ENCODE measurements at places on chromosomes 5 and 9.

DNA sequence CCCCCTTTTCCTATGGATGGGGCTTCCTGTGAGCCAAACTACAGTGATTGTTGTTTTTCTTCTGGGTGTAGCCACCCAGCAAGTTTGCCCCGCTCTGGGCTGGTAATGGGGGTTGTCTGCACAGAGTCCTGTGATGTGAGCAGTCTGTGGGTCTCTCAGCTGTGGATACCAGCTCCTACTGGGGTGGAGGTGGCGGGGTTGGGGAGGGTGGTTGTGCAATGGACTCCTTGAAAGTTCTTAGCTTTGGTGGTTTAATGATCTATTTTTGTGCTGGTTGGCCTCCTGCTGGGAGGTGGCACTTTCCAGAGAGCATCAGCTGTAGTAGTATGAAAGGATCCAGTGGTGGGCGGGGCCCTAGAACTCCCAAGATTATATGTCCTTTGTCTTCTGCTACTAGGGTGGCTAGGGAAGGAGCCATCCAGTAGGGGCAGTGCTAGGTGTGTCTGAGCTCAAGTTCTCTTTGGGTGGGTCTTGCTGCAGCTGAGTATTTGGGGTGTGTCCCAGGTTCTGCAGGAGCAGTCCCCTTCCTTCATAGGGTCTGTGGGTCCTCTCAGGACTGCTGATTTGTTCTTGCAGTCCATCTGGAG lies 275.6 kb upstream of the PAPPA start:
- DNase-seq = no peak

DNA sequence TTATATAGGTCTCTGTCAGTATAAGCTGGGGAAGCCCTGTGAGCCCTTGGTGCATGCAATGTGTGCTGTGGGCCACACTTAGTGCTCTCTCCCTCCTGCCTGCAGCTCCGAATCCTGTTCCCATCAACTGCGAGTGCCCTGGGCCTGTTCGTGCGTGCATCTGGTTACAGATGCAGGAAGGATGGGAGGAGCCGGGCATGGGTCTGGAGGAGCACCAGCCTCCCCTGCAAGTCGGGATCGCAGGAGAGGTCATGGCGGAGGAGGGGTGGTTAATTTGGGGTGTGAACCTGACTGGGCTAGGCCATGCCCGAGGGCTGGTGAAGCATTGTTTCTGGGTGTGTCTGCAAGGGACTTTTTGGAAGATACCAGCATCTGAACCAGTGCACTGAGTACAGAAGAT lies 274.6 kb upstream of the IRX4 start:
- no peak for DNase-seq

DNA sequence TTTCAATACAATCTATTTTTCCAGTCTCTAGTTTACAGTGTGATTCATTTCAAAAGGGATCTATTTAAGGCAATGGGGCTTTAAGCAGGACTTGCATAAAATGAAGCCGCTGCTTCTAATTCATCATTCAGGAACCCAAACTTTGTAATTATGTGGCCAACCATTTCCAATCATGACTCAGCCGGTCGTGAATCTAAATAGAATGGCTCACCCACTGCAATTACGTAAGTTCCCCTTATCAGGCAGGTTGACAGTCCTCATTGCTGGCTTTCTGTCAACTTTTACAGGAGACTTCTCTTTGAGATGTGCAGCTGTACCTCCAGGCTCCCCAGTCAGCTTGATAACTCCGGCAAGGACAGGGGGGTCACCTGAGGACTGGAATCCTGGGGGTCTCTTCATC lies 152.8 kb upstream of the DAP start:
- peak; percentile 7 for DNase-seq

DNA sequence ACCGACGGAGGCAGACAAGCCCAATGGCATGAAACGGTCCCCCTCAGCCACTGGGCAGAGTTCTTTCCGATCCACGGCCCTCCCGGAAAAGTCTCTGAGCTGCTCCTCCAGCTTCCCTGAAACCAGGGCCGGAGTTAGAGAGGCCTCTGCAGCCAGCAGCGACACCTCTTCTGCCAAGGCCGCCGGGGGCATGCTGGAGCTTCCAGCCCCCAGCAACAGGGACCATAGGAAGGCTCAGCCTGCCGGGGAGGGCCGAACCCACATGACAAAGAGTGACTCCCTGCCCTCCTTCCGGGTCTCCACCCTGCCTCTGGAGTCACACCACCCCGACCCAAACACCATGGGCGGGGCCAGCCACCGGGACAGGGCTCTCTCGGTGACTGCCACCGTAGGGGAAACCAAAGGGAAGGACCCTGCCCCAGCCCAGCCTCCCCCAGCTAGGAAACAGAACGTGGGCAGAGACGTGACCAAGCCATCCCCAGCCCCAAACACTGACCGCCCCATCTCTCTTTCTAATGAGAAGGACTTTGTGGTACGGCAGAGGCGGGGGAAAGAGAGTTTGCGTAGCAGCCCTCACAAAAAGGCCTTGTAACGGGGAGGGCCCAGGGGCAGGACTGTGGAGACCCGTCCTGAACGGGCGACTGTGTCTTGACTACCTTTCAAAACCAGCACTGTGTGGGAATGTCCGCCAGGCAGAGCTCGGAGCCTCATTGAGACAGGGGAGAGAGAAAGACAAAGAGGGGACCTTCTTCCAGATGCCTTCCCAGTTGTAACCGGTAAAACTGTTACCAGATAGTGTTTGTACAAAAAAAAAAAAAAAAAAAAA lies 29.9 kb downstream of the CD180 start:
- DNase-seq = peak; percentile 24

- no peak for DNase-seq
Measured at GRCh38 chr5:75993183-75993582, 90.0 kb upstream of the SV2C start.

DNA sequence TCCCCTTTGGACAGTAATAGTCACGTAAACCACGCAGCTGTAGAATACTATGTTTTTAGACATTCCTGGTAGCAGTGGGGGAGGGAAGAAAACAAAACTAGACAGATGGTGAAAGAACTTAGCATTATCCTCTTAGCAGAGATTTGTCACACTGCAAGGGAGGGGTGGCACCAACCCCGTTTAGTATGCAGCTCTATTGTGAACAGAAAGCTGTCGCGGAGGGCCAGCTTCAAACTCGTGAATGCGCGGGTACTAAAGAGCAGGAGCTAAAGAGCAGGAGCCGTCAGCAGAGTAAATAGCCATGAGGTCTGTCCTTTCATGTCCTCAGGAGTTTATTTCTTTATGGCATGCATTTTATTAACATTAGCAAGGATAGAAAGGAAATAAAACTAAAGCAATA lies 141.9 kb upstream of the SLC12A2 start:
- DNase-seq = peak; percentile 50

GRCh38 chr5:134099288-134099872 lies 15.1 kb upstream of the TCF7 start:
- no peak for DNase-seq

DNA sequence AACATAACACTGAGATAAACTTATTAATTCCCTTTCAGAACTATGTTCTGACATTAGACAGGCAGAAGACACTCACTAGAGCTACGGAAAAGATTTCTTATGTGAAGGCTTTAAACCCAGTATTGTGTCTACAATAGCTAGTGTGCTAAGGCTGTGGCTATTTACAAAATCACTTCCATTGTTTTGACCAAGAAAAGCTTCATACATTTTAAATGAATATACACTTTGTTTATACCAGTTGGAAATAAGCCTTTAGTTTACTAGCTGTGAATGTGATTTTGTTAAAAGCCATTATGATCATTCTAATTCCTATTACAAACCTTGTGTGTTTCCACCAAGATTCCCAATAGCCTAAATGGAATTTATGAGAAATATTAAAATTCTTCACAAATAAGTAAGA lies 83.0 kb downstream of the AGTPBP1 start:
- DNase-seq = peak; percentile 95

DNA sequence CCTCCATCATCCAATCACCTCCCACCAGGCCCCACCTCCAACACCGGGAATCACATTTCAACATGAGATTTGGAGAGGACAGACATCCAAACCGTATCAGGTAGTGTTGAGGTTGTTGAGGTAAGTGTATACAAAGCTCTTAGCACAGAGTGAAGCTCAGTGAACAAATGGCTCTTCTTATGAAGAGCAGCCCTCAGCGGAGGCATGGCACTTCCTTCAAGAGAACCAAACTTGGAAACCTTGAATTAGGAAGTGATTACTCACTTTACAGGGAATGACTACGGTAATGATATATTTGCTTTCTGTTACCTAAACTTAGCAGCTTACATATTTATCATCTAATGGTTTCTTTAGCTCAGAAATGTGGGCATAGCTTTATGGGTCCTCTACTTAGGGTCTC lies 92.8 kb downstream of the IQGAP2 start:
- DNase-seq = no peak

Data from pons (tissue), 1 donor.